AG08395 (cell line): ENCODE measurements at places on chromosomes 11 and 22.
A peak's percentile ranks its signal among the peaks of the same experiment; 100 is the strongest.

- DNase-seq = peak; percentile 53
Measured at GRCh38 chr11:2569321-2569721, 124.5 kb downstream of the KCNQ1 start.

DNA sequence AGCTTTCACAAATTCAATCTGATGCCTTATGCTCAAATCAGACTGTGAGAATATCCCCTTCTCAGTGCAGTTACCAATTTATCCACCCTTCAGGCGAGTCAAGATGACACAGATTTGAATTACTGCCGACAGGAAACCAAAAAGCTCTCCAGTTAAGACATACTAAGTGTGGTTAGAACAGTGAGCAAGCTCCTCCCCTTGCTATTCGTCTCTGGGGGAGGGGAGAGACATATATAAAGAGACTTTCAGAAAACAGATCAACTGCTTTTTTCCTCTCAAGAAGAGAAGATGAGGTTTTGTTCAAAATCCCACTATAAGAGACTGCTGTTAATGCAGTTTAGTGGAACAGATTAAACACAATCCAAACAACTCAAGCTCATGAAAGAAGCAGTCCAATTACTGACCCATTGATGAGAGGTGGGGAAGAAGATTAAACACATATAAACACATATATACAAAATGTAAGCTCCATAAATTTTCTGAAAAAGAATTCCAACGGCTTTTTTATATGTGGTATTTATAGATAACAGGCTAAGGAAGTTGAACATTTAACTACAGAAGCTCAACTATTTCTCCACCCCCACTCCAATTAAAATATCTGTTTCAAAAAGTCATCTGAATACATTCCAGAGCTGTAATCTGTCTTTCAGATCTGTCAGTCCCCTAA, 102.7 kb downstream of the MRTFA start:
- DNase-seq = peak; percentile 54

- no peak for DNase-seq
Measured at GRCh38 chr11:35146074-35146521, 7.1 kb downstream of the CD44 start.

- no peak for DNase-seq
Measured at GRCh38 chr22:30335236-30335635, 8.5 kb upstream of the TBC1D10A start.

DNA sequence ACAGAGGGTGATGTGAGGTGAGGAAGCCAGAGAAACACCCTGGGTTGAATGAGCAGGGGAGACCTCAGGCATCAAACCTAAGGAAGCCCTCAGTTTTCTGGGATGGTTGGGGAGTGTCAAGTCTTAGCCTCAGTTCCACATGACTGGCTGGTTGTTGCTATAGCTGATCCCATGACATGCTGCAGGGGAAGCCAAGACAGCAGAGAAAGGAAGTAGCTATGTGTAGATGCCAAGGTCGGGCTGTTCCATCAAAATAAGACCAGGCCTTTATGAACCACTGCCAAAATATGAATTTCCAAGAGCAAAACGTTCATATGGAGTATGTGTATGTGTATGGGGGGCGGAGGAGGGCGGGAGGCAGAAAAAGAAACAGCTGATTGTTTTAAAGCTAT, 11.6 kb downstream of the CD59 start:
- DNase-seq = no peak

DNA sequence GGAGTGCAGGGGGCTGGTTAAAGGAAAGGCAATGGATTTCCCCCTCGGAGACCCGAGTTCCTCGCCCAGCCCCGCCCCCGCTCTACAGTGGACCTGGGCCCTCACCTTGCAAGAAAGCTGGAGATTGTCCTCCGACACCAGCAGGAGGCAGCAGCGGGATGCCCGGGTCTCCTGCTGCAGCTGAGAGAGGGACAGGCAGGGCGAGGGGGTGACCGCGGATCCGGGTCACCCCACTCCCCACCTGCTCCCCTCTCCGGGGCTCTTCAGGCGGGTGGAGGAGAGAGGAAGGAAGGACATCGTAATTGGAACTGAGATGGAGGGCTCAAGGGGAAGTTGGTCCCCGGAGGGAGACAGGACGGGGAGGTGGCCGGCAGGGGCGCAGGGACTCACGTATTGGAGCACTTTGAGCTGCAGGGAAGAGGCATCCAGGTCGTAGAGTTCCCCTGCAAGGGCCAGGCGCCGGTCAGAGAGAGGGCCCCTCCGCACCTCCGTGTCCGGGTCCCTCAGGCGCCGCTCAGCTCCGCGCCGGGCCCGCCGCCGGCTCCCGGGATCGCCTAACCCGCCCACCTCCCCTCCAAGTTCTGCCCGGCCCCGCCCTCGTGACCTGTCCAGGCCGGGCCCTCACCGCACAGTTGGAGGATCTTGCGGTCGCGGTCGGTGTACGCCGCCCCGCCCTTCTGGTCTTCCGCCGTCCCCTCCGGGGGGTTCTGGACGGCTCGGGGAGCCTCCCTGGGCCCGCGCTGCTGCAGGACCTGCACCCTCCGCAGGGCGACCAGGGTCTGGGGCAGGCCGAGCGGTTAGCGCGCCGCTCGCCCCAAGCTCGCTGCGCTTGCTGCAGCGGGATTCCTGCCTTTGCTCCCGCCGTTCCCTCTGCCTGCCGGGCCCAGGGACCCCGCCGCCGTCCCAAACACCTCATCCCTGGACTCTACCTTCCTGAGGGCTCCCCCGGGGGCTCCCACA, 84.1 kb downstream of the PDE2A start:
- no peak for DNase-seq

GRCh38 chr11:48064306-48064705, 83.9 kb downstream of the PTPRJ start:
- peak; percentile 68 for DNase-seq

DNA sequence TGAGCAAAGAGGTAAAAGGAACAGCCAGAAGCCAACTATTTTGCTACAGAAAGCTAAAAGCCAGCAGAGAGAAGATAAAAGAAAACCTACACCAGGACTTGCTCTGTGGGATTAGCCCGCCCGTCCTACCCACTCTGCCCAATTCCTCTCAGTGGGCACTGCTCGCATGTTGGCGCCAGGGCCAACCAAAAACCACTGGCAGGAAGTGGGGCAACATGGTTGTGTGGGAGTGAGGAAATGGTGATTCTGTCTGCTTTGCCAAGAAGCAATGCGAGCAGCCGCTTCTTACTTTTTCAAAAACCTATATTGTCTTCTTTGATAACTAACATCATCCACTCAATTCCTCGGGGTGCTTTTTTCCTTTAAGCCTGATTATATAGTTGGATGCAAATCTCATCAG, 14.2 kb upstream of the APOA1 start:
- no peak for DNase-seq

- DNase-seq = no peak
Measured at GRCh38 chr22:49894322-49895054, 23.8 kb downstream of the ALG12 start.

GRCh38 chr11:126645186-126645585, 289.7 kb downstream of the ST3GAL4 start:
- DNase-seq = peak; percentile 25
